Activated CD8-positive, alpha-beta memory T cell treated with anti-CD3 and anti-CD28 coated beads for 1 hour (primary cell): ENCODE measurements at places on chromosomes 2 and 18.

DNA sequence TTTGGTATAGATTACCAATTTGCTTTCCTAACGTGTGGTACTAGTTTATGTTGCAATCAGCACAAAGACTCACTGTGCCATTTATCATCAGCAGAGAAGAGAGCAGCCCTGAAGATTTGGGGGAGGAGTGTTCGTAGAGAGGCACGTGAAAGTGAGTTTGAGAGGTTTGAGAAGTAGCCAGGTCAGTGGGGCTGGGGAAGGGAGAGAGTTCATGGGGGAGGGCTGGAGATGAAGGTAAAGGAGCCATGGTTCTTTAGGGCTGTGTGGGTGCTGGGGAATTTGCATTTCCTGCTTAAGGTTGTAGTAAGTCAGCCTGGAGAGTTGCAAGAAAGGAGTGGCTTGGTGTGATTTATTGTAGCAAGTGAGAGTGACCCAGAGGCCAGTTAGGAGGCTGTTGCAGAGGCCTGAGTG, 172.1 kb downstream of the NEDD4L start:
- DNase-seq = no peak

- DNase-seq = no peak
Observed at GRCh38 chr18:22064581-22064980, 104.8 kb upstream of the GATA6 start.

- DNase-seq = no peak
Observed at GRCh38 chr2:33363325-33364298, 112.8 kb upstream of the RASGRP3 start.

DNA sequence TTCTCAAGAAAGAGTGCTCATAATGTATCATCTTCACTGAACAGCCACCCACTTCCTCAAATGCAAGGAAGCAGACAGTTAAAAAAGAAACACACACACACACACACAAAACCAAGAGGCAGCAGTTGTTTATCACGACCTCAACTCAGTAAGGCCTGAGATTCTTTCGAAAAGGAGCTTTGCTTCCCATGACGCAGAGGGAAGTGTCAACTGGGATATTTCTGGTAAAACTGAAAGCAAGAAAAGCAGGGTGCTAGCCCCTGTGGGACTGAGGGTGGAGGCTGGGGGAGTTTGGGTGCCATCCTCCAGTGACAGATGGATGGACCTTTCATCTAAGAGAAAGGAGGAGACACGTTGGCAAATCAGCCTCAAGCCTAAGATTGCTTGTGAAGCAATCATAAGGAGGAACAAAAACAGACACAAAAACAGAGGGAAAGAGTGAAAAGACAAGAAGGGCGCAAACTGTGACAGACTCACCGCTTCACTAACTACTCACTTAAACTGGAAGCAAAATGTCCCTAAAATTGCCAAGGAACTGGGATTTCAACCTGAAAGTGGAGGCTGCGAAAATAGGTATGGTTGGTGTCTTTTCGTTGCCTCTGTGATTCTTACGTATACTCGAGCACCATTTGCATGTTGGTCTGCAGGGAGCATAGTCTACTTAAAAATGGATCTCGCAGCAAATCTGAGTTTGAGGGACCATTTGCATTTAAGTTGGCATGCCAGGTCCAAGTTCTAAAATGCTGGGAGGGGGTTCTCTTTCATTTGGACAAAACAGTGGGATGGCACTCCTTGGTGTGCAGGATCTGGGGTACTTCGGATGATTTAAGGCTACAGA, at the start of gene ARHGAP25:
ARHGAP25 (plus strand) TSS at position 124 of the 838 bp plus-strand sequence; CDS start at position 513, 389 bp downstream.
- no peak for DNase-seq

DNA sequence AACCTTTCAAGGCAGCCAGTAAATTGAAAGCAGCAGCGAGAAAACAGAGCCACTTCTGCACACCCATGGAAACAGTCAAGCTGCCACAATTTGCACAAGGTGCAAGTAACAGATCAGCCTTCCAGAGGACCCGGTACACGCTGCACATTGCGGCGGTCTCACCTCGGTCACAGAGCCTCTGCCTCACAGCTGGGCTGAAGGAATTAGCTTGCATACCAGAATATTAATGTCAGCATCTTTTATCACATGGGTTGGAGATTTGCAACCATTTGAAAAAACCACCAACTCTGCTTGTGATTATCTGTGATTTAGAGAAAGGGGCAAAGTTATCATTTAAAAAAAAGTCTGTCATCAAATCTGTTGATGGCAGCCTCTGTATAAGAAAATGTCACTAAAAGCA, 330.5 kb upstream of the TCF4 start:
- no peak for DNase-seq

DNA sequence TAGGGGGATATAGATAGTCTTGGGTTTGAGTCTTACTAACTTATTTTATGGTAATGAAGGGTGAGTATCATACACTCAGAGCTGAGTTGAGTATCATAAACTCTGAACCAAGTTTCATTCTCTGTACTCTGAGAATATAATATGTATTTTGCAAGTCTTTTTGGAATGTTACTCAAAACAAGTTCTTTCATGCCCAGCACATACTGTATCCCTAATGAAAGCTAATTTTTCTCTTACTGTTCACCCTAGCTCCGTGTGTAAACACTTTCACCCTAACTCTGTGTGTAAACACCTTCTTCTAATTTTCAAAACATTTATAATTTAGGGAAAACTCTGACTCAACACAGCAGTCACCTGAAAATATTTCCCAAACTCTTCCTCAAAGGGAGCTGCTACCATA, 29.7 kb upstream of the CHST9 start:
- no peak for DNase-seq

GRCh38 chr2:12616456-12617156, 100.1 kb upstream of the TRIB2 start:
- DNase-seq = no peak

GRCh38 chr2:19312949-19313348, 45.5 kb downstream of the OSR1 start:
- no peak for DNase-seq

- no peak for DNase-seq
Observed at GRCh38 chr18:3088449-3088848, 75.5 kb upstream of the LPIN2 start.

GRCh38 chr2:153595939-153596338, 117.4 kb upstream of the RPRM start:
- no peak for DNase-seq

GRCh38 chr2:160878618-160879017, 281.6 kb upstream of the TANK start:
- DNase-seq = no peak

DNA sequence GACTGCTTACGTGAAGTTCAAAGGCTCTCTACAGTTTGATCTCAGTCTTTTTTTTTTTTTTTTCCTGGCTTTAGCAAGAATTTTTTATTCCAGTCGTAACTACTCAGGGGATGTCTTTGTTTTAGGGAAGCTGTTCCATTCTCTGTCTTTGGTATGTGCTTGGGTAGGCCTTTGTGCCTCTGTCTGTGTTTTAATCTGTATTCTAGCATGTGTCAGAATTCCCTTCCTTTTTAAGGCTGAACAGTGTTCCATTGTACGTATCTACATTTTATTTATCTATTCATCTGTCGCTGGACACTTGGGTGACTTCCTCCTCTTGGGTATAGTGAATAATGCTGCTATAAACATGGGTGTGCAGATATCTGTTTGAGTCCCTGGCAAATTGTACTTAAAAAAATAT, 42.6 kb downstream of the MYO1B start:
- no peak for DNase-seq

DNA sequence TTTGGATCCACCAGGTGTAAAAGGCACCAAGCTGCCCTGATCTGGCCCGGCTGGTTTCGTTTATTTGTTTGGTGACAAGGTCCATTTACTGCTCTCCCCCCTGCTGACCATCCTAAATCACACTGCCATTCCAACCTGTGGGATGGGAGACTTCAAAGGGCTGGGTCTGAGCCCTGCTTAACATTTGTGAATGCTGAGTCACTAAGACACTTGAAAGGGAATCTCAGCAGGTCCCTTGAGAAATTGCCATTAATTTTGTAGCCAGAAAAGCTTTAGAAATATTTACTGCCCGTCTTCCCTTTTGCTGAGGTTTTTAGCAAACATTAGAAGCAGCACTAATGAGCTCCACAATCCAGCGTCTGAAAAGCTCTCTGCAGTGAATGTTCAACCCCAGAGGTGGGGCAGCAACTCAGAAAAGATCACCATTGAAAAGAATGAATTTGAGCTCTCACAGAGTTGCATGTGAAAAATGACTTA, 133.8 kb downstream of the ARL4C start:
- no peak for DNase-seq

DNA sequence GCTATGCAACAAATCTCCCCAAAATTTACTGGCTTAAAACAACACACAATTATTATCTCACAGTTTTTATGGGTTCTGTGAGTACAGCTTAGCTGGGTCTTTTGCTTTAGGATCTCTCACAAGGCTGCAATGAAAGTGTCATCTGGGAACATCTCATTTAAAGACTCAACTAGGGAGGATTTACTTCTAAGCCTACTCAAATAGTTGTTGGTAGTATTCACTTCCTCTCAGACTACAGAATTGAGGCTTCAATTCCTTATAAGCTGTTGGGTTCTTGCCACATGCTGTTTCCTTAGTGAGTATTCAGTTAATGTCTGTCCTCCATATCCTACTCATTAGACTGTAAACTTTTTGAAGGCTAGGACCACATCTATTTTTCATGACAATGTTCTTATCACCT, 72.3 kb downstream of the MDH1 start:
- DNase-seq = no peak

- no peak for DNase-seq
Observed at GRCh38 chr18:59690996-59691395, 6.2 kb downstream of the CCBE1 start.

DNA sequence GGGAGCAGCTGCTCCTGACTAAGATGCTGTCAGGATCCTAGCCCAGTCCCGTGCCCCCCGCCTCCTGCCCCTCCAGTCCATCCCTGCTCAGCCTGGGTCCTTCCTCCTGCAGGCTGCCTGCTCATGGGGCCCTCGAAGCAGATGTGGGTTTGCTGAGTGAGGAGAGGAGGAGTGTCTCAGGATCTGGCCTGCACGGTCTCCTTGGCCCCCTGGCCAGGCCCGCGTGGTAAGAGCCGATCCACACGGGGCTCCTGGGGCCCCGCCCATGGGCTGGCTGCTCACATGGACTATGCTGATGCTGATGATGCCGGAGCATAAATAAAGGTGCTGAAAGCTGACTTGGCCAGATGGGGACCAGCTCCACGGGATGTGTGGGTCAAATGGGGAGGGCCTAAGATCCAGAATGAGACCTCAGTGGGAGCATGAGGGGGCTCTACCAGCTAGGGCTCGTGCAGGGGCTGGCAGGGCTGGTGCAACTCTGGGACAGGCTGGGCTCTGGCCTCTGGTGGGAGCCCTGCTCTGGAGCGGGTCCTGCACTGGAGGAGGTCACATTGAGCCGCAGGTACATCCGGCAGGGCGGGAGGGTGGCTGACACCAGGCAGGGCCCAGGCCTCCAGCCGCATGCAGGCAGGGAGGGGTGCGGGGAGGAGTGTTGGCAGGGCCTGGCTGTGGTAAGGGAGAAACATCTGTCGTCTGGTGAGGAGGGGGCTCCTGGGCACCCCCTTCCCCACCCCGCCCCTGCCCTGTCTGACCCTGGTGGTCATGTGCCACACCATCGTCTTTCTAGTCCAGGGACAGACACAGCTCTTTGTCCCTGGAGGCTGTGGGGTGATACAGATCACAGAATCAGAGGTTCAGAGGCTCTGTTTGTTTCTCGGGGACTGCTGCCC, 275.3 kb upstream of the HDAC4 start:
- DNase-seq = no peak

- no peak for DNase-seq
Observed at GRCh38 chr2:157837851-157838441, 38.2 kb downstream of the ACVR1 start.

DNA sequence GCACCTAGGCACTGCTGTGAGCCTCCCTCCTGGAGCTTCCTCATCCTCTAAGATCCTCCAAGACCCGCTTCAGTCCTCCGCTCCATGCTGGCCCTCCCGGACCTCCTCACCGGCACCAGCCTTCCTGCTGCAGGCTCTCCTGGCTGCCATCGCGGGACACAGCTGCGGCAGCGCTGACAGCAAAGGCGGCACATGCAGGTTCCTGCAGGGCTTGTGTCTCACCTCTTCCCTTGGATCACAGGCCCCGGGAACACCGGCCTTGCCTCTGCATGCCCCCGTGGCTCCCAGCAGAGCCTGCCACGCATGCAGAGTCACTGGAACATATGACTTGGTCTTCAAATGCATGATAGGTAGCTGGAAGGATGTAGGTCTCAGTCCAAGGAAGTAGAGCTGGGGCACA, 67.2 kb downstream of the PTGR3 start:
- no peak for DNase-seq

- no peak for DNase-seq
Observed at GRCh38 chr2:239918749-239919148, 106.4 kb downstream of the NDUFA10 start.

DNA sequence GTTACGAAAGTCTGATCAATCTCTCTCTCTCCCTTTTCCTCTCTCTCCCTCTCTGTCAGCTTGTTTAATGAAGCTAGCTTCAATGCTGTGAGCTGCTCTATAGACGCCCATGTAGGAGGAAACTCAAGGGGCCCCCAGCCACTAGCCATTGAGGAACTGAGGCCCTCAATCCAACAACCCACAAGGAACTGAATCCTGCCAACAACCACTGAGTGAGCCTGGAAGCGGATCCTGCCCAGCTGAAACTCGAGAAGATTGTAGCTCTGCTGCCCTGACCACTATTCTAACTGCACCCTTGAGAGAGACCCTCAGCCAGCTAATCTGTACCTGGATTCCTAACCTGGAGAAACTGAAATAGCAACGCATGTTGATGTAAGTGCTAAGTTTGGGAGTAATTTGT, 129.2 kb downstream of the BCL11A start:
- no peak for DNase-seq

GRCh38 chr2:11652553-11652952, 17.4 kb downstream of the NTSR2 start:
- no peak for DNase-seq

GRCh38 chr2:118119761-118120400, 31.6 kb downstream of the INSIG2 start:
- DNase-seq = no peak

DNA sequence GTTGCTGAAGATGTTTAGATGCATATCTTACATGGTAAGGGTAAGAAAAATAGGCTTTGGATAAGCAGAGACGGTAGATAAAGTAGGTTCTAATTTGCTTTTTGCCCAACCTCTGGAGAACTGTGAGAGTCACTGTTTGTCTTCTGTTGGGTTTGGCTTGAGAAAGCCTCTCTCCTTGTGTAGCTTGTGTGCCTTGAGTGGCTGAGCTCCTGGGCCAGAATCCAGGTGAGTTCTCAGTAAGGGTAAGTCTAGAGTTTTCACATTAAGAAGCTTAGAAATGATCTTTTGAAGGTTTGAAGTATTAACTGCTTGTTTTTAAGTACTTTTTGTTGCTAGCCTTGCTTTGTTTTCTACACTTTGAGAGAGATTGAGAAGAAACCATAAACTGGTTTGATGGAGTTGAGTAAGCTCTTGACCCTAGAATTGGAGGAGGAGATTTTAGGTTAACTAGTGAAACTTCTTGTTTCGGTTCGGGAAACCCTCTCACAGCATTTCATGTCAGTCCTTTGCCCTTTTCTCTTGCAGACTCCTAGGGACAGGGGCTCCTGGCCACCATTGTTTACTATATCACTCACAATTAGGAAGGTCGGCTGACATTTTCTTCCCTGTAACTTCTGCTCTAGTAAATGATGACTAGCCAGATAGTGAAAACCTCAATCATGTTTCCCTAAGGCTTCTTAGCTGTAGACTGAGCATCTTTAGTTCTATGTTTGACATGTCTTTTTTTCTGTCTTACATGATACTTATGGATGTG, 26.0 kb downstream of the MAP4K4 start:
- no peak for DNase-seq

GRCh38 chr2:50491541-50492476, 540.1 kb downstream of the NRXN1 start:
- no peak for DNase-seq

GRCh38 chr18:21129566-21130216, 18.1 kb upstream of the ROCK1 start:
- DNase-seq = no peak

GRCh38 chr2:104901037-104901881, 47.3 kb downstream of the POU3F3 start:
- DNase-seq = no peak
